ENCODE measurements at places on chromosomes 2 and 18.
A peak's percentile ranks its signal among the peaks of the same experiment; 100 is the strongest.

- peaks cover 16% of the 10 kb centered on the region for H3K4me1 ChIP-seq
- no peak overlapping the region for H3K27ac ChIP-seq
- H3K27me3 ChIP-seq = no peaks in the 10 kb centered on the region
- no peak for DNase-seq
- H3K36me3 ChIP-seq = no peaks in the 10 kb centered on the region
Measured at GRCh38 chr2:9206991-9207640, 504 bp downstream of the ASAP2 start.

DNA sequence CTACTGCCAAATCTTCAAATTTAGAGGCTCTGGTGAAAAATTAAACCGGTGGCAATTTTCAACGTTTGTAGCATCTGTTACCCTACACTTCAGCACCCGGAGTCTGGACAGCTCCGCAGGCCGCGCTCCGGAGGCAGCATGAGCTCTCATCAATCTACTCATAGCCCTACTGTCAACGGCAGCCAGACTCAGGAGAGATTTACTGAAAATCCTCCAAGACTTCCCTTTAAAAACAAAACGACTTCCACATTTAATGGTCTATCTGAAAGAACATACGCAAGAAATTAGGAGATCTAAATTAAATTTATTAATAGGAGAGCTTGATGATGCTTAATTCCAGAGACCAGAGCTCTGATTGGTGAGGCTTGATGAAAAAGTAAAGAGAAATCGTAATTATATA lies 970 bp upstream of the ADCYAP1 start:
- peak; percentile 84 for DNase-seq
- H3K36me3 ChIP-seq = no peaks in the 10 kb centered on the region
- no peak overlapping the region for H3K27ac ChIP-seq
- H3K27me3 ChIP-seq = peaks cover 58% of the 10 kb centered on the region

- DNase-seq = no peak
- H3K4me3 ChIP-seq = no peak overlapping the region
- no peak overlapping the region for H3K27ac ChIP-seq
- no peaks in the 10 kb centered on the region for H3K4me1 ChIP-seq
Measured at GRCh38 chr2:71779774-71780105, 326.4 kb downstream of the DYSF start.

- peaks cover 8% of the 10 kb centered on the region for H3K4me1 ChIP-seq
- H3K27ac ChIP-seq = no peak overlapping the region
- no peak for DNase-seq
Measured at GRCh38 chr2:8254791-8255447, 426.9 kb upstream of the ID2 start.

DNA sequence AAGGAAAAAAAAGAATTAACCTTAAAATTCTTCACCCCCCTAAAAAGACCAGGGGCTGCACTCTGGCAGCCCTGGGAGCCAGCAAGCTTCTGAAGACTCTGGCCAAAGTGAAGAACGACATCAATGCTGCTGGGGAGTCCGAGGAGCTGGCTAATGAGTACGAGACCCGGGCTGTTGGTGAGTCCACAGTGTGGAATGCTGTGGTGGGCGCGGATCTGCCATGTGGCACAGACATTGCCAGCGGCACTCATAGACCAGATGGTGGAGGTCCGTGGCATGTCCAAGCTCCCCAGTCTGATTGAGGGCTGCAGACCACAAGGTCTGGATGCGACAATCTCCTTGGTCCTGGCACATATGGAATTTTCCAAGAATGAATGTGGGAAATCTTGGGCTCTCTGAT lies 47.4 kb downstream of the TRPM8 start:
- no peak for DNase-seq
- no peak overlapping the region for H3K27ac ChIP-seq
- H3K4me1 ChIP-seq = no peaks in the 10 kb centered on the region
- no peak overlapping the region for H3K4me3 ChIP-seq
- no peaks in the 10 kb centered on the region for H3K27me3 ChIP-seq

DNA sequence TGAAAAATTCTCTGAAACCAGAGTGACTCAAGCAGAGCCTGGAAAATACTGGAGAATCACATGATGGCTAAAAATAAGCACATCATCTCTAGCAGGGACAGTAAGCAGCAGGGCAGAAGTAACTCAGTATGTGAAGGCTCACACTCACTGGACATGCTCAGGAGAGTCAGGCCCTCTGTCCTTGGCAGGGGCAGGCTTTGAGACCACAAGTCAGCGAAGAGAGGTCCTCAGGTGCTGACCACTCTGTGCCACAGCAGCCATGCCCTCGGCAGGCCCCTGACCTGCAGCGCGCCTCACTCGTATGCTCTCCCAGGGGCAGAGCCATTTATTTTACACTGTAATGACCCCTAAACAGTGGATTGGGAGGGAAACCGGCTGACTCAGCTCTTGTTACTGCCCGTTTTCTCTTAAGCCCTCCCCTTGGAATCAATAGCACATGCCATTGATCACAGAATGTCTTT lies 76.8 kb downstream of the MAPRE2 start:
- H3K27me3 ChIP-seq = no peaks in the 10 kb centered on the region
- H3K36me3 ChIP-seq = peaks cover 8% of the 10 kb centered on the region
- no peaks in the 10 kb centered on the region for H3K4me1 ChIP-seq
- no peak for DNase-seq
- H3K4me3 ChIP-seq = no peak overlapping the region
- no peak overlapping the region for H3K27ac ChIP-seq

- H3K27me3 ChIP-seq = no peaks in the 10 kb centered on the region
- no peaks in the 10 kb centered on the region for H3K36me3 ChIP-seq
- no peak overlapping the region for H3K27ac ChIP-seq
- peak; percentile 95 for DNase-seq
- H3K4me1 ChIP-seq = no peaks in the 10 kb centered on the region
Measured at GRCh38 chr18:46167971-46168370, 63.8 kb downstream of the HAUS1 start.

DNA sequence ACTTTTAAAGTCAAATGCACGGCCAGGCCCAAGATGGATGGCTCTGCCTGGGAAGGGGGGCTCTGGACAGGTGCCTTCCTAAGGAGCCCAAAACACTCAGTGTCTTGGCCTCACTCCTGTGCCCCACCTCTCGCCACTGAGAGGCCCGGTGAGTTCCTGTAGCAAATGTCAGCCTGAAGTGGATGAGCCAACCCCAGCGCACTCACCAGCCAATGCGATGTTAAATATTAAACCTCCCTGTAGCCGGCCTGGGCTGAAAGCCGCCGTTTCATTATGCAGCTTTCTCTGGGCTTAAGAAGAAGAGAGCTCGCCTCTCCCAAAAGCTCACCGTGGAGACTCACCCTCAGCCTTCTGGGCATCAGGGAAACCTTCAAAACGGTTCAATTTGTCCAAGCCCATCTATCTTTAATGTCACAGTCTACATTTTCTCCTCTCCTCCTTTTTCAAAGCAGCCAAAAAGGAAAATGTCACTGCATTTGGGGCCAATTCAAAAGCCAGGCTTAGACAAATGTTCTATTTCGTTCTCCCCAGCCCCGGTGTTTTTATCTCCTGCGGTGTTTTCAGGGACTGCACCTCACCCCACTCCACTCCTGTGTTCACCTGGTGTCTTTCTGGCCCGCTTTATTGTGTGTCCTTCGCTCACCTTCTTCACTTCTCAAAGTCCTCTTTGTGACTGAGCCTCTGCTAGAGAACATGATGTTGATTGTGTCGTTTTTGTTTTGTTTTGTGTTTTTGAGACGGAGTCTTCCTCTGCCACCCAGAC lies 124.0 kb downstream of the NRP2 start:
- H3K4me1 ChIP-seq = peaks cover 11% of the 10 kb centered on the region
- no peak for DNase-seq
- no peak overlapping the region for H3K4me3 ChIP-seq

DNA sequence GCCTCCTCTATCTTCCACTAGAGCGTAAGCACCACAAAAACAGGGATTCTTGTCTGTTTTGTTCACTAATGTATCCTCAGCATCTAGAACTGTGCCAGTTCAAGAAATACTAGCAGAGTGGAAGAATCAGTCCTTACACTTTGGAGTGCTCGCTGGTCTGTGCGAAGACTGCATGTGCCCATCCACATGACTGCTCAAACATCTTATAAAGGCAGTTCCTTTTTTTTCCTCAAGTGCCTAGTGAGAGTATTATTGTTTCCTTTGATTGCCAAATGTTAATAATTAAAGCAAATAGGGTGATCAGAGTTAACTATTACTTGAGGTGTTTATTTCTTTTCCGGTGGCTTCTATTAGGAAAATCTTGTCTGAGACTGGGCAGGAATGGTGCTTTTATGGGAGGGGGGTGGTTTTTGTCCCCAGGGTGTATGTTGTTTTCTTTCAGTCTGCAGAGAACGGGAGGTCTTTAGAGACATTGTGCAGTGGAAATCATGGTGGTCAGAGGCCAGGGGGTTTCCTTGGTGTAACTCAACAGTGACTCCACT lies 45.6 kb upstream of the ITGB6 start:
- DNase-seq = no peak
- no peaks in the 10 kb centered on the region for H3K27me3 ChIP-seq
- H3K27ac ChIP-seq = no peak overlapping the region
- no peaks in the 10 kb centered on the region for H3K4me1 ChIP-seq
- no peak overlapping the region for H3K4me3 ChIP-seq
- no peaks in the 10 kb centered on the region for H3K36me3 ChIP-seq

GRCh38 chr2:7048762-7049294 lies 131.6 kb downstream of the RNF144A start:
- H3K4me1 ChIP-seq = peaks cover 3% of the 10 kb centered on the region
- DNase-seq = no peak
- H3K27me3 ChIP-seq = no peaks in the 10 kb centered on the region
- H3K36me3 ChIP-seq = peaks cover 2% of the 10 kb centered on the region
- H3K4me3 ChIP-seq = no peak overlapping the region

DNA sequence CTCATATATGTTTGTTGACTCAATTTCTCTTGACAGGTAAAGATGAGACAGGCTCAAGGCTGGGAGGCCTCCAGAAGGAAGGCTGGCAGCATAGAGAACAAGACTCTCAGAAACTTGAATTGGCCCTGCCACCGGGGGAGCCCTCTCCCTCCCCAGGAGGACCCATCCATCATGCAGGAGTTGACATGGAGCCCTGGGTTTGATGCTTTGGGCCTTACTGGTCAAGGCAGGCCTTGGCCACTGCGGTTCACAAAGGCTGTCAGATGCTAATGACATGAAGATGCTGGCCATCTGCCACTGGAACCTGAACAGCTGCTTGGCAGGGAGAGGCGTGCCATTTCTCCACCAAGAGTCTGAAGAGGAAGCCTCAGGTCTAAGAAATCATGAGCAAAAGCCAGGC lies 193.6 kb downstream of the MTCL1 start:
- H3K27me3 ChIP-seq = no peaks in the 10 kb centered on the region
- H3K4me1 ChIP-seq = no peaks in the 10 kb centered on the region
- no peak overlapping the region for H3K27ac ChIP-seq
- H3K36me3 ChIP-seq = no peaks in the 10 kb centered on the region

- no peak for DNase-seq
- H3K36me3 ChIP-seq = no peaks in the 10 kb centered on the region
- H3K4me1 ChIP-seq = no peaks in the 10 kb centered on the region
- H3K27ac ChIP-seq = no peak overlapping the region
Measured at GRCh38 chr2:7844414-7844965, 837.4 kb upstream of the ID2 start.

GRCh38 chr2:22882011-22882410 lies 503.0 kb upstream of the KLHL29 start:
- H3K27ac ChIP-seq = no peak overlapping the region
- DNase-seq = no peak
- H3K27me3 ChIP-seq = no peaks in the 10 kb centered on the region
